G401 (cell line): ENCODE measurements at places on chromosomes 2 and 18. TPM values are rescaled to one million over a fixed set of nuclear protein-coding genes. Genes with fewer than 3 reads are reported as not detected.

The PJVK gene
- total RNA-seq = 0.98 and 3.4 TPM in 2 replicates

GRCh38 chr2:192634557-192634956, 439.8 kb upstream of the TMEFF2 start:
- DNase-seq = no peak

DNA sequence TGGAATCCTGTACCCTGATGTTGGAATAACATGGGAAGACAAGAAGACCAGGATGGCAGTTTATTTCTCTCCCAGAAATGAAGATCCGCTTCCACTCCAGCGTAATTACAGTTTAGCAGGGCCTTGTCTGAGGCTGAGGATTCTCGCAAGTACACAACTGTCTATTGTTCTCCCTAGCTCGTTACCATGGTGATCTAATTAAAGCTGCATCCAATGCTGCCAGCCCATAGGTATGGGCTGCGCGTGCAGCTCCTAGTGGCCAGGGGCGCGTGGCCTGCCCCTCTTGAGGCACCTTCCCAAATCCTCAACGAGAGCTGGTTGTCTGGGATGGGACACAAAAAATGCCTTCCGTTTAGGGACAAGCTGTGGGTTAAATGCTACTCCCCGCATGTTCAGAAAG, 344.9 kb downstream of the CYRIA start:
- no peak for DNase-seq

DNA sequence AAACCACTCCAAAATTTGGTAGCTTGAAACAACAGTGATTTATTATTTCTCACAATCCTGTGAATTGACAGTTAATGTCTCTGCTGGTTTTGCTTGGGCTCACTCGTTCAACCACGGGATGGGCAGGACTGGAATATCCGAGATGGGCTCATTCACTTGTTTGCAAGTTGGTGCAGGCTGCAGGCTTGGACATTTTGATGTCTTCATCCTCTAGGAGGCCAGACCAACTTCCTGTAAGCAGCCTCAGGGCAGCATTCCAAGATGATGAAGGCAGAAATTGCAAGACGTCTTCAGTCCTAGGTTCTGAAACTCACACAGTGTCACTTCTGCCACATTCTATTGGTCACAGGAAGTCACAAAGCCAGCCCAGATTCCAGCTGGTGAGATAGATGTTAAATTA, 47.1 kb downstream of the GPR39 start:
- DNase-seq = no peak

- DNase-seq = no peak
These were observed 185.0 kb upstream of the SMIM21 start for GRCh38 chr18:75612456-75612855.

The CCDC178 gene
- total RNA-seq = not detected in 2 replicates

The REL gene
- 3.2 and 4.1 TPM in 2 replicates for total RNA-seq

The ALPP gene
- 6.2 and 9.0 TPM in 2 replicates for total RNA-seq

The SCN7A gene
- not detected in 2 replicates for total RNA-seq

GRCh38 chr2:222071911-222072310, 226.9 kb downstream of the PAX3 start:
- no peak for DNase-seq

GRCh38 chr2:216354306-216354705, 18.0 kb downstream of the MARCHF4 start:
- no peak for DNase-seq

The SULT1C4 gene
- not detected in 2 replicates for total RNA-seq

The XIRP2 gene
- total RNA-seq = not detected in 2 replicates

- no peak for DNase-seq
These were observed 126.1 kb downstream of the OLA1 start for GRCh38 chr2:174122185-174122584.

DNA sequence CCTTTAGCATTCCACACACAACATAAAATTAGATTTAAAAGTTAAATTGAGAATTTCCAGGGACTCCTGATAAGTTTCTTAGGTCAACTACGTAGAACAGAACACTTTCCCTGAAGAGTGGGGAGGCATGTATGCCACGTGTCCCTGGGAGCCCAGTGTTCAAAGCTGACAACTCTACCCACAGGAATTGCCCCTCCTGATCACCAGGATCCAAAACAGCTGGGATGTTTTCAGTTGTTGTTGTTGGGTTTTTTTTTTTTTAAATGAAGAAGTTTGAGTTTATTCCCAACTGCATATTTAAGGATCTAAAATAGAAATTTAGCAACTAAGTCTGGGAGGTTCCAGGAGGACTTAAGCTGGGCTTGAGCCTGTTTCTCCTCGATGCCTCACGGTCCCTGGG, 100.5 kb downstream of the TPGS2 start:
- no peak for DNase-seq

The EPB41L5 gene
- 19.3 and 21.3 TPM in 2 replicates for total RNA-seq

The RRM2 gene
- total RNA-seq = 17.8 and 21.9 TPM in 2 replicates

The NYAP2 gene
- total RNA-seq = not detected in 2 replicates

The ADD2 gene
- total RNA-seq = 0.61 TPM in 1 of 2 replicates, not detected in the other
